Kasumi-1 (cell line): ENCODE measurements at places on chromosomes 4 and X.

- no peak for DNase-seq
Observed at GRCh38 chr4:168732714-168733113, 235.9 kb downstream of the PALLD start.

DNA sequence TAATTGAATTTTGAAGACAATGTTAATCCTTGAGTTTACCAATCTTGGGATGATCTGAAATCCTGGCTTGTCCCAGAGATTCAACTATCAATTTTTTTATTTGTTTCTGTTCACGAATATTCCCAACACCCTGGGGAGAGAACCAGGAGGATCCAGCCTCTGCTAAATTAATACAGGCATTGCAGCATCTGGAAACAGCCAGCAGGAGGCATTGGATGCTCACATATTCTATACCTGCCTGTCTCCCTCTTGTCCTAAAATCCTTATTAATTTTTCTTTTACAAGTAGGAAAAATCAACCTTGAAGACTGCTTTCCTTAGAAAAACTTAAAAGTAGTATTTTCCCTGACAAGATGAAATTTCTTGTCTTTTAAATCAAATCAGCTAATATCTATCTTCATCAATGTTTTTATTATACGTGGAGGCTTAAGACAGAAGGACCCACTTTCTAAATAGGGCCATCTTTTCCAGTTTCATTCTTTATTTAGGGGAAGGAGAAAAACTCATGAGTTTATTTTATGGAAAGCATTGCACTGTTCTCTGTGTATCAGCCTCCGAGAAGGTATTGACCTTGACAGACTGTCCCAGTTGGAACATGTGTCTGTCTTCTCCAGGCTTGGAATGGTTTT is 102.4 kb downstream of the CLNK start:
- peak; percentile 65 for DNase-seq

DNA sequence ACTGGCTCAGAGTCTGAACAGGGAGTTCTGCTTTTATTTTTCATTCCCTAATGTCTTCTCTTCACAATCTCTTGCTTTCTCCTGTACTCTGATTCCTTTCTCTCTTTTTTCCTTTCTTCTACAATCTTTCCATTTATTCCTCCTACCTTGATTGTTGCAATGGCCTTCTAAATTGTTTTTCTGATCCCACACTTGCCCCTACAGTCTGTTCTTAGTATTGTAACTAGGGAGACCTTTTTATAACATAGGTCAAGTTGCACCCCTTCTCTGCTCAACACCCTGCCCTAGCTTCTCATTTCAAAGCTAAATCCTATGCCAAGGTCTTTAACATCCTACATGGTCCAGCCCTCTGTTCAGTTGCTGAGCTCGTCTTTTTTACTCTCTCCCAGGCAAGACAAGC is 277.9 kb downstream of the GBA3 start:
- DNase-seq = no peak

- DNase-seq = no peak
Observed at GRCh38 chrX:130869239-130869638, 33.8 kb downstream of the ENOX2 start.

- DNase-seq = no peak
Observed at GRCh38 chr4:128682942-128683666, 126.4 kb upstream of the JADE1 start.

- no peak for DNase-seq
Observed at GRCh38 chr4:188975271-188975670, 836.0 kb downstream of the TRIML1 start.

GRCh38 chrX:43961699-43962098 is 11.5 kb downstream of the NDP start:
- peak; percentile 46 for DNase-seq

GRCh38 chrX:25285598-25285997 is 269.8 kb upstream of the ARX start:
- no peak for DNase-seq

GRCh38 chr4:159410076-159410777 is 307.3 kb downstream of the RAPGEF2 start:
- no peak for DNase-seq

- no peak for DNase-seq
Observed at GRCh38 chr4:148445860-148446330, 3.7 kb upstream of the NR3C2 start.

DNA sequence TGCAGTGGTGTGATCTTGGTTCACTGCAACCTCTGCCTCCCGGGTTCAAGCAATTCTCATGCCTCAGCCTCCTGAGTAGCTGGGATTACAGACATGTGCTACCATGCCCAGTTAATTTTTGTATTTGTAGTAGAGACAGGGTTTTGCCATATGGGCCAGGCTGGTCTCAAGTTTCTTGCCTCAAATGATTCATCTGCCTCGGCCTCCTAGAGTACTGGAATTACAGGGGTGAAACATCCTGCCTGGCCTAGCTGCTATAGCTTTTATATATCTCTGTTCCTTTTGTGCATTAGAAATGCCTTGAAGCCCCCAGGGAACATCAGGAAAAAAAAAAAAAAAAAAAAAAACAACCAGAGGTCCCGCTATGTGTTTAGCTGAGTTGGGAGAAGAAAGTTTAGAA is 34.8 kb downstream of the UBE2K start:
- DNase-seq = peak; percentile 23
